ENCODE measurements at places on chromosomes 12 and 14. TPM values are rescaled to one million over a fixed set of nuclear protein-coding genes. Genes with fewer than 3 reads are reported as not detected.

The CLEC14A gene
- total RNA-seq: not detected

The AICDA gene
- not detected for total RNA-seq

The IPO8 gene
- total RNA-seq: 49.5 TPM

The VWF gene
- total RNA-seq: 103 TPM

DNA sequence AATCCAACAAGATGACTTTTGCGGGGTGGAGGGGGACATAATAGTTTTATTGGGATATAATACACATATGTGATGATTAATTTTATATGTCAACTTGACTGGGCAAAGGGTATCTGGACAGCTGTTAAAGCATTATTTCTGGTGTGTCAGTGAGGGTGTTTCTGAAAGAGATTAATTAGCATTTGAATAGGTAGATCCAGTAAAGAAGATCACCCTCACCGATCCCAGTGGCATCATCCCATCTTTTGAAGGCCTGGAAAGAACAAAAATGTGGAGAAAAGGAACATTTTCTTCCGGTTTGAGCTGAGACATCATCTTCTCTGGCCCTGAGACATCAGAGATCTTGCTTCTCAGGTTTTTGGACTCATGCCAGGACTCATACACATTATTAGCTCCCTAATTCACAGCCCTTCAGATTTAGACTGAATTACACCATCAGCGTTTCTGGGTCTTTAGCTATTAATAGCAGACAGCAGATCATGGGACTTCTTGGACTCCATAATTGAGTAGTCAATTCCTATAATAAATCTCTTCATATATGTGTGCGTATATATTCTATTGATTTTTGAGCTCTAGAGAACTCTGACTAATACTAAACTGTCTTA, 283.6 kb downstream of the PCNX1 start:
- DNase-seq: no peak

- DNase-seq: no peak
Measured at GRCh38 chr12:11807458-11807857, 158.0 kb downstream of the ETV6 start.

Data from stomach (tissue), 19 donors.